Stimulated activated CD8-positive, alpha-beta memory T cell treated with anti-CD3 and anti-CD28 coated beads, Interleukin-15, amount 100 ng/mL, for 4 hours (primary cell): ENCODE measurements at places on chromosomes 4 and X.

DNA sequence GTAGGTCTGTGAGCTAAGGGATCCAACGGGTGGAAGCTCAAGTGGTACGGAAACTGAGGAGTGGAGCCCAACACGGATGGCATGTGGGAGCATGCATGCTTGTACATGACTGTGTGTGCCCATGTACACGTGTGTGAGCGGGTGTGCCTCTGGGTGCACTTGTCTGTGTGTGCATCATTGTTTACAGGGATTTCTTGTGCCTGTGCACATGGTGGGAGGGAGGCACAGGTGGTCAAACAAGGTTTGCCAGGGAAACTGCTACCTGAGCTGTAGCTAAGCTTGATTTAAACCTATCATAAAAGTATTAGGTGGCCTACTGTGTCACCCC lies 122.5 kb upstream of the MAMLD1 start:
- no peak for DNase-seq

- DNase-seq = no peak
Measured at GRCh38 chrX:103376118-103376978, at the start of gene BEX3. TSS of gene BEX3 (plus strand) at chrX:103376538. CDS start at chrX:103377522, 984 bp downstream.

DNA sequence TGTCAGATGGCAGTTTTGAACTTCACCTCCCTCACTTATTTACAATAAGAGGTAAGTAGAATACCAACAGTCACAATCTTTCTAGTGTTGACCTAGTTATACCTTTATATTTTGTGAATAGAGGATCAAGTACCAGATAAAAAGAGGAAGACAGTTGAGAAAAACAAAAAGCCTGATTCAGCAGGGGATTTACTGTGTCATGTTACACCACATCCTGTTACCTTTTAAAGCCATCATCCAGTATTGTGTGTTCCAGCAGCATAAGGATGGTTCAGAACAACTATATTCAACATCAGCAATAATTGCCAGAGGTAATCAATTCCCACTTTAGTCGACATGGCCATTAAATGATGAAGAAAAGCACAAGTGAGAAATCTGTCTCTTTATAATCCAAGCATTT lies 21.3 kb upstream of the CXCL6 start:
- no peak for DNase-seq

- no peak for DNase-seq
Measured at GRCh38 chrX:70254063-70254400, 6.0 kb downstream of the P2RY4 start.

DNA sequence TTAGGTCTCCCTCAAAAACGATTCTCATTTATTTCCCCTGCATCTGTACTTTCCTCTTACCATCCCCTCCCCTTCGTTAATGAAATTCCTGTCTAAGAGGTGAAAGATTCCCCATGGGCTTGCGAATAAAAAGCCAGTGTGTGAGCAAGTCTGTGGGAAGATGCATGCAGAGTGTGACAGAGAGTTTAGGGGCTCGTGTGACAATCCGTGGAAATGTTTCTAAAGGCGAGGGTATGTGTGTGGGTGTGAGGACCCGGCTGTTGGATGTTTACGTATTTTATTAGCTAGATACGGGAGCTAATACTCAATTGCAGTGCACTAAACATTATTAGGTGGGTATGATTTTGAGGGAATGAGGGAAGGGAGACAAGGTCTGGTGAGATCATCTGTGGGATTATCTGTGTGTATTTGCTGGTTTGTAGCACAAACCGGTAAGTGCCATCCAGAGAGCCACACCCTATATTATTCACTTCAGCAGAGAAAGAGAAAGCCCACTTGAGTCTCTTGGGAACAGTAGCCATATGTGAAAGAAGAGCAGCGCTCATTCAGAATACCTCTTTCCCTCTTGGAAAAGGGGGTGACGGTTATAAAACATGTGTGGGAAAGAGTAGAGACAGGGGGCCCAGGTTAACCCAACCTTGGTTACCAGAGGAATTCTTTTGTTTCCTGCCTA lies 893 bp upstream of the HOPX start:
- no peak for DNase-seq
